ENCODE measurements at places on chromosomes 5 and 9.

GRCh38 chr5:2651116-2651515, 100.4 kb downstream of the IRX2 start:
- DNase-seq: no peak

DNA sequence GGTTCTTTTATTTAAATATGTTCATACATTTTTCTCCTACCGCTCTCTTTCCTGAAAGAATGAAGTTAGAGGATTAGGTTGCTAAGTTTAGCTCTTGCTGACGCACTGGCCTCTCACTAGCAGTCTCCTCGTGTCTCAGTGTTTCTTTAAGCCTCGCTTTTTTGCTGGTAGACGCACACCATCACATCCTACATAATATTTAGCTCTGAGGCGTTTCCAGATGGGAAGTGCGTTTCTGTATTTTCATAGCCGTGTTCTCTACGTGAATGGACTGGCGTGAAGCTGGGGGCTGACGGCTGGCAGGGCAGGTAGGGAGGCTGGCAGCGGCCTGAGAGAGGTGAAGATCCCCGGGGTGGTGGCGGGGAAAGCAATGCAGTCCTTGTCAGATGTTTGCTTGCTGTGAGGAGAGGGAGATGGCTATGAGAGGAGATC, 79.2 kb upstream of the SPRY4 start:
- no peak for DNase-seq

DNA sequence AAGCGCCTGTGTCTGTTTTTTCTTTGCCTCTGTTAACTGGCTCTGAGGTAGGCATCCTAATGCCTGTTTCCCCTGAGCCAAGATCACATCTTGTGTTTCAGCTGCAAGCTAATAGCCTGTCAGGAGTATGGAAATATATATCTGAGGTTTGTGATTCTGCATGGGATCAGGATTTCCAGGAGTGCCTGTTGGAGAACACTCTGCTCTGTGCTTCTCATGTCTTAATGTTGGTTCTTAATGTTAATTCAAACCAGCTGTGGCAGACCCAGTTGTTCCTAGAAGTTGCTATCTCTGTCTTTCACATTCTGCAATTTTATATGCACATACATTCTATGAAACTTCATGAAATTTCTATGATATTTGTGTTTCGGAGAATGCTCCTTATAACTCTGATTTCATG, 72.1 kb downstream of the PGM5 start:
- no peak for DNase-seq

- DNase-seq: no peak
These were observed 36.3 kb upstream of the FRMD3 start for GRCh38 chr9:83574482-83574881.

- DNase-seq: no peak
These were observed 117.5 kb upstream of the OR13F1 start for GRCh38 chr9:104386425-104387069.

- no peak for DNase-seq
These were observed 19.8 kb downstream of the TNFSF15 start for GRCh38 chr9:114785866-114786650.
